Hypothalamus (tissue), 51 donors: ENCODE measurements at places on chromosomes 2 and 18.

DNA sequence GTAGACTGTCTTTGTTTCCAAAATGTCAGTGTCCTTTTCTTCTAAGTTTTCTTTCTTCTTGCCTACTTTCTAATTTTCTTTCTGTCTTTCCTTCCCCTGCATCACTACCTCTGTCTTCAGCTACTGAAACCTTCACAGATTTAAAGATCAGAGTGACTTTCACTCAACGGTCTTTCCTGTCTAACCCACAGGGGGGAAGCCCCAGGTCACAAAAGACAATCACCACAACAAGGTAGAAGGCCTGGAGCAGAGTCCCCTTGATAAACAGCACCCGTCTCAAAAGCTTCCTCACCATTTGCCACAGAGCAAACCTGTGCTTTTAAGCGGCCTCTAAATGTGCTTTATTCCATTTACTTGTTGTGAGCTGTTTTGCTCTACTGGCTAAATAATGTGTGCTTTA is 665.4 kb downstream of the BCL11A start:
- DNase-seq = no peak

- no peak for DNase-seq
These were observed 627.1 kb upstream of the SLC8A1 start for GRCh38 chr2:41079011-41079410.

GRCh38 chr2:145007960-145008263 is 488.0 kb upstream of the ZEB2 start:
- DNase-seq = no peak

GRCh38 chr2:127105656-127106456 is 1.1 kb downstream of the BIN1 start:
- DNase-seq = no peak

DNA sequence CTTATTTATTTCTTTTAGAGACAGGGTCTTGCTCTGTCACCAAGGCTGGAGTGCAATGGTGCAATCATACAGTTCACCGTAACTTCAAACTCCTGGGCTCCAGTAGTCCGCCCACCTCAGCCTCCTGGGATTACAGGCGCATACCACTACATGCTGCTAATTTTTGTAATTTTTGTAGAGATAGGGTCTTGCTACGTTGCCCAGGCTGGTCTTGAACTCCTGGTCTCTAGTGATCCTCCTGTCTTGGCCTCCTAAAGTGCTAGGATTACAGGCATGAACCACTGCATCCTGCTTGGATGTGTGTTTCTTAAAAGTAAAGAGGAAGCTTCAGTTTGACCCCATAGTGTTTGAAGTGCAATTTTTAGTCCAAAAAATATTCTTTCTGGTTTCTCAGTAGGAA is 105.0 kb upstream of the KIF5C start:
- DNase-seq = no peak

DNA sequence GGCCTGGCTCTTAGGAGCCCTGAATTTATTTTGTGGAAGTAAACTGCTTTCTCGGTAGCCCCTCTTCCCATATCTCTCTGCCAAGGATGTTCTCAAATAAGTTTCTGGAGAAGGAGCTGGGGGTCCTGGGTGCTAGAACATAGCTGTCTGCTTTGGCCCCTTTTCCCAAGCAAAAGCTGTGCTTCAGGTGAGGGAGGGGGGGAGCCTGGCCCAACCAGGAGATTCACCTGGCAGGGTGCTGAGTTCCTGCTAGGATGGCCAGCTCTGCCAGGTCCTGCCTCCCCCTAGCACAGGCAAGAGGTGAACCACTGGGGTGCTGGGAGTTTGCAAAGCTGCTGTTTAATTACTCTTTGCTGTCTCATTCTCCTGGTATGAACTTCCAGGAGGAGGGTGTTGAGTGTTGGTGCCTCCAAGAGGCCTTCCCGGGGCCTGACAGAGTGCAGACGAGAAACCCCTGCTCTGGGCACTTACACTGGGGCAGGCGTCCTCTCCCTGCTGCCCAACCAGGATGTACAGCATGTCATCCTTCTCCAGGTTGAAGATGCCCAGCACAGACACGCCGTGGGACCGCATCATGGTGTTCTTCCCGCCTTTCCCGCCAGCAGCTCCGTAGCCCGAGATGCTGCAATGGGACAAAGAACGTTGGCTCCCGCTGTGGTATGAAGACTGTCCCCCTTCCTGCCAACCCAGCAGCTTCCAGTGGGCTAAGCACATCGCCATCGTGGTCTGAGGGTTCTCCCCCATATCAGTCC is 124.2 kb downstream of the CLIP4 start:
- no peak for DNase-seq
